ENCODE measurements at places on chromosomes 1 and 21.

- DNase-seq = peak; percentile 3
These were observed 772 bp downstream of the ADAM15 start for GRCh38 chr1:155051777-155052398.

- no peak for DNase-seq
These were observed 1.2 kb upstream of the LRRC52 start for GRCh38 chr1:165542647-165543046.

DNA sequence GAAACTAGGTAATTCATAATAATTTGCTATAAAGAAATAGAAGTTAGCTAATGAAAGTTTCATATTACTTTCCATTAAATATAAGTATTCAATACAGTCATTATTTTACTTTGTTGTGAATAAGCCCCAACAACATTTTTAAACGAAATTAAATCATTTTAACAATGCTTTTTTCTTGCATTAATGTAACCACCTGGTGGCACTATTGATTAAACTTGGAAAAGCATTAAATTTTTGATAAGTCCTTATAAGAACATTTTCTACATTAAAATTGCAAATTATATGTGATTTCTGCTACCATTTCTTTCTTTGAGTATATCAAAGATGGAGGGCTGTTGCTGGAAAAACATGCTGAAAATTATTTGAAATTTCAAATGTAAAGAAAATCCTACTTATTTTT is 918.8 kb upstream of the TMPRSS15 start:
- no peak for DNase-seq

- DNase-seq = no peak
These were observed 11.1 kb downstream of the KRTAP19-1 start for GRCh38 chr21:30468900-30469714.

- DNase-seq = no peak
These were observed 54.5 kb downstream of the RNF187 start for GRCh38 chr1:228541725-228542124.
